Activated CD8-positive, alpha-beta memory T cell treated with anti-CD3 and anti-CD28 coated beads for 1 hour (primary cell): ENCODE measurements at places on chromosomes 12 and 14.

GRCh38 chr14:100748403-100748802 is 21.7 kb downstream of the DLK1 start:
- DNase-seq = no peak

DNA sequence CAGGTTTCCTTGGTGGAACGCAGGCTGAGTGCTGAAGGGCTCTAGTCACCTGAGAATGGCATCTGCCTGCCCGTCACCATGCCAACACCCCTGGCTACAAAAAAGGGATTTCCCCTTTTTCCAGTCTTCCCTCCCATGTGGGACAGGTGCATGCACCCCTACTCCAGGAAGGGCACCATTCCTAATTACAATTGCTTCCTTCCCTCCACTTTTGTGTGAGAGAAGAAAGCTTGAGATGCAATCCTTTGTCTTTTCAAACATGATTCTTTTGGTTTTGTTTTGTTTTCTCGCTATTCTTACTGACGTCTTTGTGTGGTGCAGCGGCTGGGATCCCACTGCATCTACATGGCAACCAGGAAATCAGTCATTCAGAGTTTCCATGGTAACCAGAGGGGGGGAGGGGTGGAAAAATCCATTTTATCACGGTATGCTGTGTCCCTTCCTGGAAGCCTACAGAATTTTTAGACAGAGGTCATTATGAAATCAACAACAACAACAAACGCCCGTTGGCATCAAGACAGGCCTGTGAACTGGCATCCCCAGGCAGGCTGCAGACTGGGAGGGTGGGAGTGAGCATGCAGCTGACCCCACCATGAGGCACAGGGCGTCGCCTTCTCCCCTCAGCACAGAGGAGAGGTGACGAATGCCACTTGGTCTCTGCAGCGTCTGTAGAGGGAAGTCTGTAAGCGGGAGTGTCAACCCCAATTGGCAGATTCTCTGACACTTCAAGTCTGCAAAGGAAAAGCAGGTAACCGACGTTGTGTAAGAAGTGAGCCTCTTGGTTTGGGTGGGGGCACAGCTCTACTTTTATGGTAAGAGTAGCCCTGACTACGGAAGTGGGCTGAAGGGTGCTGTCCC is 13.6 kb upstream of the GNG2 start:
- peak; percentile 62 for DNase-seq

DNA sequence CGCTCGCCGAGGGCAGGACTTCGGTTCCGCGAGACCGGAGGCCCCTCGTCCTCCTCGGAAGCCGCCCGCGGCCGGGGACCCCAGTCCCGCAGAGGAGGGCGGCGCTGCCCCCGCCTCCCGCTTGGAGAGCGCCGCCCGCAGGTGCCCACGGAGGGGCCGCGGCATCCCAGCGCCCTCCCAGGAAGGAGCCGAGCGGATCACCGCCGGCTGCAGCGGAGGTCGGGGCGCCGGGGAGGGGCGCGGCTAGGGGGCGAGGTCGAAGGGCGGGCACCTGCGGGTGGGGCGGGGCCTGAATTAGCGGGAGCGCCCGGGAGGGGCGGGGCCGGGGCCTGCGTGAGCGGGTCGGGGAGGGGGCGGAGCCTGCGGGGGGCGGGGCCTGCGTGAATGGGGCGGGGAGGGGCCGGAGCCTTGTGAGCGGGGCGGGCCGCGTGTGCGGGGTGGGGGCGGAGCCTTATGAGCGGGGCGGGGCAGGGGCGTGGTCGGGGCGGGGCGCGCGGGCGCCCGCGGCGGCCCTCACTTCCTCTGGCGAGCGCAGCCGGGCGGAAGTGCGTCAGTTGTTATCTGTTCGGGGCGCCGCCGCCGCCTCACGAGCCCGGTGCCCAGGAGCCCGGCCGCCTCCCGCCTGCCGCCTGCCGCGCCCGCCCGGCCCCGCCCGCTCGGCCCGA is at the start of gene FBRSL1:
TSS of gene FBRSL1 (plus strand) at position 550 of the 665 bp plus-strand sequence.
- DNase-seq = peak; percentile 84

GRCh38 chr14:26549571-26549970 is 48.3 kb downstream of the NOVA1 start:
- no peak for DNase-seq

- no peak for DNase-seq
Observed at GRCh38 chr14:27056586-27056985, 458.8 kb upstream of the NOVA1 start.

- DNase-seq = no peak
Observed at GRCh38 chr12:107983756-107984472, 145.2 kb upstream of the WSCD2 start.

- no peak for DNase-seq
Observed at GRCh38 chr14:61653507-61653906, 41.8 kb upstream of the HIF1A start.

GRCh38 chr12:1605129-1606020 is 11.0 kb upstream of the FBXL14 start:
- no peak for DNase-seq

GRCh38 chr12:42759622-42760273 is 170.2 kb upstream of the PRICKLE1 start:
- DNase-seq = no peak

- DNase-seq = no peak
Observed at GRCh38 chr14:39025810-39026627, 77.0 kb downstream of the SEC23A start.

GRCh38 chr12:68686262-68686594 is 550 bp upstream of the NUP107 start:
- no peak for DNase-seq

DNA sequence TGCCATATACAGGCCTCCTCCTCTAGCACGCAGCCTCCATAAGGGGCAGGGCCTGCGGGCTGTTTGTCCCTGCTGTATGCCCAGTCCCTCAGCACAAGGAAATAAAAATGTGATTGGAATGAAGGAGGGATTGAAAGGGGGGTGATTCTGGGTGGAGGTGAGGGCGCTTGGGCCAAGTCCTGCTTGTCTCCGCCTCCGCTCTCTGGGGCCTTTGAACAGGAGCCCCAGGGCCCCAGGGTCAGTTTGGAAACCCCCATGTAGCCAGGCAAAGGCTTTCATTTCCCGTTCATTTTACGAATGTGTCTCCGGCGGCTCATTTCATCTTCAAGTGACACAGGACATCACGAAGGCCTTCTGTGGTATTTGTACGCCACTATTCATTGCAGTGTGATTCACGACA is 4.5 kb upstream of the CACNA2D4 start:
- DNase-seq = no peak

GRCh38 chr14:97724265-97724731 is 927.1 kb downstream of the VRK1 start:
- no peak for DNase-seq

- DNase-seq = no peak
Observed at GRCh38 chr14:59055439-59056045, 132.9 kb upstream of the DAAM1 start.

GRCh38 chr12:114665411-114666260 is 18.3 kb downstream of the TBX3 start:
- no peak for DNase-seq

- no peak for DNase-seq
Observed at GRCh38 chr14:65330416-65330815, 82.1 kb upstream of the FUT8 start.

DNA sequence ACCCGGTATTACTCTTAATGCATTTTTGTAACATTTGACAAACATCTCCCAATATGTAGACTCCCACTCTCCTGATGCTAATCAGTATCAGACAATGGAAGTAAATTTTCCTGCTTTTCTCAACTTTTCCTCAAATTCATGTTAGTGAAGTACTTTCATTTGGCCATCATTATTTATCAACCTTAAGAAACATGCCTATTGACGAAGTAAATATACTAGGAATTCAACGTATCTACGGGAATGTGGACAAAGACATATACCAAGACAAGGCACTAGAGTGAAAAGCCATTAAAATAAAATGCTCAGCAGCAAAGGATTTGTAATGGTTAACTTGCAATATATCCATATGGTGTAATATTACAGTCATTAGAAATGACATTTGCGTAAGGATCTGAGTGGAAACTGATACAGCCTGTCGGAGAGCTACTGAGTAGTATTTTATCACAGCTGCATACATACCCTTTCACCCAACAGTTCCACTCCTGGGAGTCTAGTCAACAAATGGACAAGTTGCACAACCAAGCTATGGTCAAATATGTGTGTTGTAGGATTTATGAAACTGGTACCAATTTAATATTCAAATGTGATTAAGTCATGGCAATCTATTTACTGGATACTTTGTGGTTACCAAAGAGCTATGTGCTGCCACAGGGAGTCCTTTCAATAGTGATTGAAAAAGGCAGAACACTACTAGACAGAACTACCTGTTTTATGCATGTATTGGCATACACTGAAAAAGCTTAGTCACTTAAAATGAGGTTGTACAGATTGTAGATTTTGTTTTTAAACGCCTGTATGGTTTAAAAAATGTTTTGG is 26.5 kb downstream of the NUDT4 start:
- DNase-seq = no peak

- DNase-seq = no peak
Observed at GRCh38 chr12:125890971-125891370, 825.7 kb downstream of the AACS start.

DNA sequence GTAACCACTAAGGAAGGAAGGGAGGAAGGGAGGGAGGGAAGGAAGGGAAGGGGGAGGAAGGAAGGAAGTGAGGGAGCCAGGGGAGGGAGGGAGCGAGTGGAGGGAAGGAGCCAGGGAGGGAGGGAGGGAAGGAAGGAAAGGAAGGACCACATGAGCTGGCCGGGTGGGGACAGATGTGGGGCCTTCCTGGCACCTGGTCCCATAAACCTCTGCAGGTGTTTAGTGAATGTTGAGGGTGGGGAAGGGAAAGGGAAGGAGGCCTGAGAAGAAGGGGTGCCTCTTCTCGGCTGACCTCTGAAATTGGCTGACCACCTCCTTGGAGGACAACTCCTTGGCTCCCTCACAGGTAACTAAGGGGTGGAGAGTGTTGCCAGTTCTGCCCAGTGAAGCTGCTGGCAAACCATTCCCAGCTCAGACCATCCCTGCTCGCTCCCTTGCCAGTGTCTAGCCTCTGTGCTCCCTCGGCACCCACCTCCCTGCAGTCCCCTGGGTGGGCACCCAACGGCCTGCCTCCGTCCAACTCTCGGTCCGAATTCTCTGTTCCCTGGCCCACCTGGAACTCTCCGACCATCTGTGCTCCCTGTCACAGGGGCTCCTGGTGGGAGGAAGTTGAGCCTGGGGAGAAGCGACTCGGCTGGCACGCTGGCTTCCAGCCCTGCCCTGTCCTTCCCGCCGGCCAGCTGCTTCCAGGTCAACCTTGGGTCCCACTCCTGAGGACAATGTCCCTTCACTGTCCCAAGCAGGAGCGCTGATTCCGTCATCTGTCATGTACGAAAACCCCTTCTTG is 12.2 kb upstream of the PPP1R13B start:
- DNase-seq = no peak

GRCh38 chr12:71947645-71948105 is 9.0 kb downstream of the TPH2 start:
- DNase-seq = no peak

DNA sequence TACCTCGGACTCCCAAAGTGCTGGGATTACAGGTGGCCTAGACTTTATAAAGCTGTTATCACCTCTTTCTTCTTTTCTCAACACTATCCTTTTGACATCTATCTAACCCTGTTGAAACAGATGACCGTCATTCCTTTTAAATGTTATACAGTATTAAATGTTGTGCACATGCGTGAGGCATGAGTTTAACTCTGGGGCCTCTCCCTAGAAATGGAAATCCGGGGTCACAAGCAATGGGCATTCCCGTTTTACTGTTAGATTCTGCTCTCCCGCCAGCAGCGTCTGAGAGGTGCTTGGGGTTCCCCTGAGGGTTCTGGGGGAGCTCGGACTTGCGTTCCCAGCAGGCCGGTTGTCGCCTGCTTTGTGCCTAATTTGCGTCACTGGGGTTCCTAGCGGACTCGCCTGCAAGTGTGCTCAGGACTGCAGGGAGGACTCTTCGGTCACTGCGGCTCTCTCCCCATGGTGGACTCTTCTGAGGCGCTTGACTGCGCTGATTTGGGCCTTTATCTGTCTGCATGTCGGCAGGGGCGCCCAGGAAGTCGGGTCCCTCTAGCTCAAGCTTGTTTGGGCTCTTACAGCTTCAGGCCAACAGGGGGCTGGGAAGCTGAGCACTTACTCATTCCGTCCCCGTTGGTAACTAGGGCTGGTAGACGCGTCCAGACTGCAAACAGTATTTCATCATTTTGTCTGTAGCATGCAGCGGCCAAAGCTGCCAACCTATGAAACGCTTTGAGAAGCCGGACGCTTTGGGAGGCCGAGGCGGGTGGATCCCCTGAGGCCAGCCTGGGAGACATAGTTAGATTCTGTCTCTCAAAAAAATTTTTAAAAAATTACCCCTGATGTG is 1.2 kb upstream of the RAN start:
- DNase-seq = peak; percentile 40

DNA sequence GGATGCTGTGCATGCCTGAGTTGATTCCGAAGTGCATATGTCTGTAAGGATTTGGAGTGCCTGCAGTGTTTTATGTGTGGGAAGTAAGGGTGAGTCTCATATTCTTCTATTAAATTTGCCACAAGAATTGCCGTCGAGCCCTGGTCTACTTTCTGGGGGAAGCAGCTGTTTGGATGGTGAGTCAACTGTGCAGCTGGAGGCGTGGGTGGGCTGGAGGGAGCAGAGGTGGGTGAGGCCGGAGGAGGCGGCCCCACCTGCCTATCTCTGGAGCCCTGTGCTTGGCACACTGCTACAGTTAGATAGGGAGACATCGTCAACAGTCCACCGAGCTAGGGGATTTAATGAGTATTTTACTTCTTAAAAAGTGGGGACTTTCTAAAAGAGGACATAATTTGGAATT is 9.7 kb downstream of the GLRX5 start:
- no peak for DNase-seq

GRCh38 chr14:50311337-50311971 is 575 bp downstream of the L2HGDH start:
- no peak for DNase-seq

DNA sequence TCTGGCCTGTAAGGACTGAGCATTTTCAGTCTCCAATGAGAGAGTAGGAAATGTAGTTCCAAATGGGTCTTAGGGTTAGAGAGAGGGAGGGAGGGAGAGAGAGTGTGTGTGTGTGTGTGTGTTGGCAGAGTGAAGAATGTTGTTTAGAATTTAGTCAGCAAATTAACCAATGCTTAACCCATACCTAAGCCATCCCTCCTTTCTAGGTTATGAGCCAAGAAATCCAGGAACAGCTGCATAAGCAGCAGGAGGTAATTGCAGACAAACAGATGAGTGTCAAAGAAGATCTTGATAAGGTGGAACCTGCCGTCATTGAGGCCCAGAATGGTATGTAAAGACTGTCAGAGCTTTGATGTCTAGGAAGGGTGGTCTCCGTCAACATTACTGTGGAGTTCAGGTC is 56.9 kb downstream of the HSP90AA1 start:
- no peak for DNase-seq

DNA sequence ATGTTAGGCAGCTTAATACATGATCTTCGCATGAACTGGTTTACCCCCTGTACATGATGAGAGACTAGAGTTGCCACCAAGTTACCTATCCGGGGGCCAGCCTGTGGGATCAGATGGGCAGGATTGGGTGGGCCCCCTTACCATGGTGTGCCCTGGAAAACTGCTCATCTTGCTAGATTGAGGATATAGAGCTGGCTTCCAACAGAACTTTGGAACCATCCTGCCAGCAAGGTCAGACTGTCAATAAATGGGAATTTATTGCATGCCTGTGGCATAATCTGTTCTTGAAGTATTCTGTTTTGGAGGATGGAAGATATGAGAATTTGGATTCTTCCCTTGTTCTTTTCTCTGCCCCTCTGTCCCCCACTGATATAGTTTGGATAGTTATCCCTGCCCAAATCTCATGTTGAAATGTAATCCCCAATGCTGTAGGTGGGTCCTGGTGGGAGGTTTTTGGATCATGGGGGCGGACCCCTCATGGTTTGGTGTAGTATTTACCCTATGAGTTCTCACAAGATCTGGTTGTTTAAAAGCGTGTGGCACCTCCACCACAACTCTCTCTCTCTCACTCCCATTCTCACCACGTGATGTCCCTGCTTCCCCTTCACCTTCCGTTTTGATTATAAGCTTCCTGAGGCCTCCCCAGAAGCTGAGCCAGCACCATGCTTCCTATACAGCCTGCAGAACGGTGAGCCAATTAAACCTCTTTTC is 3.7 kb upstream of the TM9SF1 start:
- DNase-seq = no peak
